ENCODE measurements at places on chromosomes 1 and 21. TPM values are rescaled to one million over a fixed set of nuclear protein-coding genes. Genes with fewer than 3 reads are reported as not detected.

DNA sequence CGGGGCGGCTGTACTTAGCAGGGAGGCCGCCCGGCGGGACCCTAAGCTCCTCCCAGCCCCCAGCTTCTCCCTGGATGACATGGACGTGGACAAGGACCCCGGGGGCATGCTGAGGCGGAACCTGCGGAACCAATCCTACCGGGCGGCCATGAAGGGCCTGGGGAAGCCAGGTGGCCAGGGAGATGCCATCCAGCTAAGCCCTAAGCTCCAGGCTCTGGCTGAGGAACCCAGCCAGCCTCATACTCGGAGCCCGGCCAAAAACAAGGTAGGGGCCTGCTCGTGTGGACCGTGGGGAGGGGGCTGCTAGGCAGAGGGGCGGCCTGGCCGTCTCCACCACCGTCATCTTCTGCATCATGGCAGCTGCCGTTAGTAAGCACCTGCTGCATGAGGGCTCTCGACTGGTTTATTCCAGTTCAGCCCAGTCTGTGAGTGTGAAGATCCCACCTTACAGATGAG lies 9.0 kb downstream of the ARHGEF16 start:
- H3K4me1 ChIP-seq, result peaks cover 28% of the 10 kb centered on the region
- H3K36me3 ChIP-seq, result no peaks in the 10 kb centered on the region
- no peak overlapping the region for H3K4me3 ChIP-seq
- H3K27ac ChIP-seq, result no peak overlapping the region
- no peaks in the 10 kb centered on the region for H3K27me3 ChIP-seq

DNA sequence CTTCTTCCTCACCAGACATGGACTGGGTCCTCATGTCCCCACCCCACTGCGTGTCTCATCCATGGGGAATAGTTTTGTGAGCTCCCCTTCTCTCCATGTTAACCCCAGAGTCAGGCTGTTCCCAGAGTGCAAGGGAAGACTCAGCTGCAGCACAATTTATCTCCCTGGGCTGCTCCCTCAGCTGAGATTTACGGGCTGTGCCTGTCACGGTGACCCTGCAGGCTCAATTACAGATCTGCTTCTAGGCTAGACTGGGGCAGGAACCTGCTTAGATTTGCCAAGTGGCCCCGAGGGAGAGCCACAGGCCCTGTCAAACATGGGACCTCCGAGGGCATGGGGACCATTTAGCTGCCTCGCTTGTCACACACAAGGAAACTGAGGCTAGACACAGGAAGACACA lies 37.8 kb downstream of the CDCP2 start:
- no peaks in the 10 kb centered on the region for H3K36me3 ChIP-seq
- no peaks in the 10 kb centered on the region for H3K27me3 ChIP-seq
- no peaks in the 10 kb centered on the region for H3K4me1 ChIP-seq

LRRC3 gene
- 1.8 TPM for total RNA-seq

LRRC38 gene
- total RNA-seq, result 0.30 TPM

RBP7 gene
- 23.1 TPM for total RNA-seq

- DNase-seq, result no peak
- no peak overlapping the region for H3K4me3 ChIP-seq
- no peaks in the 10 kb centered on the region for H3K4me1 ChIP-seq
- no peaks in the 10 kb centered on the region for H3K27me3 ChIP-seq
Observed at GRCh38 chr1:200128081-200128480, 100.6 kb downstream of the NR5A2 start.
